HepG2 (cell line): ENCODE measurements at places on chromosomes 16 and 17. TPM values are rescaled to one million over a fixed set of nuclear protein-coding genes. Genes with fewer than 3 reads are reported as not detected.

DNA sequence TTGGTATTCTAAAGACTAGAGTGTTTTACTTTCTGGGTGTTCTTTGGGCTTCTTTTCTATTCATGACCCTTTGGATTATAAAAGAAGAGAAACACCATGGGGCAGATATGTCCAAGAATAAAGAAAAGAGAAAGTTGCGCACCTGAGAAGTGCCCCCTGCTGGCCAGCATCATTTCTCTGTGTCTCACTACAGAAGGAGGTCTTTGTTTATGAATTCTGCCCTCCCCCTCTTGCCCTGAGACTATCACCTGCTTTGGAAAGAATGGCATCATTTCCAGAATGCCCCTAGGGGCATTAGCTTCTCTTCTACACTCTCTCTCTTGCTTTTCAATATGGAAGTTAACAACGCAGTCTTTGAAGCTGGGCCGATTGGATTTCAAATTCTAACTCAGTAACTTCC lies 45.0 kb downstream of the CDH13 start:
- H3K4me1 ChIP-seq = no peaks in the 10 kb centered on the region
- H3K27me3 ChIP-seq = no peaks in the 10 kb centered on the region
- no peak overlapping the region for H3K27ac ChIP-seq
- no peak for DNase-seq
- no peaks in the 10 kb centered on the region for H3K36me3 ChIP-seq
- H3K4me3 ChIP-seq = no peak overlapping the region

MYH11 gene
- total RNA-seq = not detected in 2 replicates

GRCh38 chr16:51461255-51461654 lies 310.2 kb upstream of the SALL1 start:
- no peaks in the 10 kb centered on the region for H3K4me1 ChIP-seq
- no peak overlapping the region for H3K4me3 ChIP-seq
- H3K27ac ChIP-seq = no peak overlapping the region
- H3K27me3 ChIP-seq = no peaks in the 10 kb centered on the region; the same call in 2 of the 3 replicates
- no peak for DNase-seq

TLCD3B gene
- not detected in 2 replicates for total RNA-seq

GRCh38 chr17:44738214-44738906 lies 20.4 kb upstream of the ADAM11 start:
- no peak overlapping the region for H3K27ac ChIP-seq
- H3K36me3 ChIP-seq = peaks cover 20% of the 10 kb centered on the region
- DNase-seq = no peak
- no peak overlapping the region for H3K4me3 ChIP-seq
- H3K27me3 ChIP-seq = no peaks in the 10 kb centered on the region

MYLK3 gene
- 0.13 and 0.18 TPM in 2 replicates for total RNA-seq

- no peak for DNase-seq
- no peaks in the 10 kb centered on the region for H3K4me1 ChIP-seq
- no peaks in the 10 kb centered on the region; the same call in 1 of the 2 replicates for H3K27me3 ChIP-seq
- no peak overlapping the region for H3K27ac ChIP-seq
- no peak overlapping the region for H3K4me3 ChIP-seq
- no peaks in the 10 kb centered on the region for H3K36me3 ChIP-seq
These were observed 21.9 kb downstream of the GSG1L start for GRCh38 chr16:28041615-28042014.

GRCh38 chr17:69640073-69640472 lies 225.6 kb downstream of the MAP2K6 start:
- no peak for DNase-seq
- H3K4me1 ChIP-seq = no peaks in the 10 kb centered on the region
- H3K27ac ChIP-seq = no peak overlapping the region
- H3K36me3 ChIP-seq = no peaks in the 10 kb centered on the region
- no peak overlapping the region for H3K4me3 ChIP-seq
- H3K27me3 ChIP-seq = no peaks in the 10 kb centered on the region

GRCh38 chr17:76237859-76238313 lies 2.4 kb downstream of the RNF157 start:
- no peak overlapping the region for H3K27ac ChIP-seq
- H3K27me3 ChIP-seq = peaks cover 36% of the 10 kb centered on the region
- no peak overlapping the region for H3K4me3 ChIP-seq

GRAPL gene
- not detected in 2 replicates for total RNA-seq

DNA sequence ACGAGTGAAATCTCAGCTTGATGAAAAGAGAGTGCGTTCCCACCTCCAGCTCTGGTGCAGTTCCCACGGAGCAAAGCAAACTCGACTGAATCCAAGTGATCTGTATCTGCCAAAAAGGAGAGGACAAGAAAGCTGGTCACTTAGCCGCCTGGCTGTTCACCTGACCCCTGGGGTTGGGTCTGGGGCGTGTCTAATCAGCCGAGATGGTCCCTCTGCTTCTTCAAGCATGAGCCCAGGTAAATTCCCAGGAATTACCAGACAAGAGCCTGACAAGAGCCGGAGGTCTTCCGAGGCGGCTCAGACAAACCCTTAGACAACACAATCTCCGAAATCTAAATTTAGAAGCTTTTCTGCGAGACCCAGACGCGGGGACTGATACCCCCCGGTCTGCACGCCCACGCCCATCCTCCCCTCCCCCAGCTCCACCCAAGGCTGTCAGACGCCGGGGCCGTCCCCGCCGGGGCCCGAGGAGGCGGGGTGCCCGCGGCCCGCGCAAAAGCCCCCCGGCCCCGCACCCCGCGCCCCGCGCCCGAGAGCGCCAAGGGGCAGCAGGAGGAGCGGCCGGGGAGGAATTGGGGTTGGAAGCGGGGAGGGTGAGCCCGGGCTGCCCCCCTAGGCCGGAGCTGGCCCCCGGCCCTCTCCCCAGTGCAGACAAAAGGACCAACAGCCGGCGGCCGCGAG lies 674 bp downstream of the ZNF821 start:
- DNase-seq = no peak
- H3K36me3 ChIP-seq = 0 out of 2 replicates have a peak, but pooled peaks cover 1% of the 10 kb centered on the region
- H3K27ac ChIP-seq = peak overlapping the region; percentile 73
- H3K4me3 ChIP-seq = peak overlapping the region; percentile 95

- no peak for DNase-seq
- no peak overlapping the region for H3K27ac ChIP-seq
- H3K27me3 ChIP-seq = peaks cover 3% of the 10 kb centered on the region; the same call in 1 of the 3 replicates
These were observed 618 bp downstream of the CCDC78 start for GRCh38 chr16:725463-726187.

- no peaks in the 10 kb centered on the region for H3K36me3 ChIP-seq
- no peak overlapping the region for H3K27ac ChIP-seq
- H3K27me3 ChIP-seq = no peaks in the 10 kb centered on the region
- peaks cover 21% of the 10 kb centered on the region for H3K4me1 ChIP-seq
- H3K4me3 ChIP-seq = no peak overlapping the region
- no peak for DNase-seq
These were observed 50.4 kb downstream of the SNX29 start for GRCh38 chr16:12026741-12027490.

- peaks cover 7% of the 10 kb centered on the region; the same call in 1 of the 2 replicates for H3K4me1 ChIP-seq
- H3K27me3 ChIP-seq = no peaks in the 10 kb centered on the region
- H3K27ac ChIP-seq = no peak overlapping the region
- no peak overlapping the region for H3K4me3 ChIP-seq
These were observed 29.0 kb upstream of the KPNB1 start for GRCh38 chr17:47620503-47621245.

GRCh38 chr16:47320546-47321310 lies 140.1 kb downstream of the ITFG1 start:
- no peaks in the 10 kb centered on the region; the same call in 1 of the 2 replicates for H3K36me3 ChIP-seq
- H3K27me3 ChIP-seq = no peaks in the 10 kb centered on the region
- H3K4me1 ChIP-seq = no peaks in the 10 kb centered on the region
- H3K4me3 ChIP-seq = no peak overlapping the region

DNA sequence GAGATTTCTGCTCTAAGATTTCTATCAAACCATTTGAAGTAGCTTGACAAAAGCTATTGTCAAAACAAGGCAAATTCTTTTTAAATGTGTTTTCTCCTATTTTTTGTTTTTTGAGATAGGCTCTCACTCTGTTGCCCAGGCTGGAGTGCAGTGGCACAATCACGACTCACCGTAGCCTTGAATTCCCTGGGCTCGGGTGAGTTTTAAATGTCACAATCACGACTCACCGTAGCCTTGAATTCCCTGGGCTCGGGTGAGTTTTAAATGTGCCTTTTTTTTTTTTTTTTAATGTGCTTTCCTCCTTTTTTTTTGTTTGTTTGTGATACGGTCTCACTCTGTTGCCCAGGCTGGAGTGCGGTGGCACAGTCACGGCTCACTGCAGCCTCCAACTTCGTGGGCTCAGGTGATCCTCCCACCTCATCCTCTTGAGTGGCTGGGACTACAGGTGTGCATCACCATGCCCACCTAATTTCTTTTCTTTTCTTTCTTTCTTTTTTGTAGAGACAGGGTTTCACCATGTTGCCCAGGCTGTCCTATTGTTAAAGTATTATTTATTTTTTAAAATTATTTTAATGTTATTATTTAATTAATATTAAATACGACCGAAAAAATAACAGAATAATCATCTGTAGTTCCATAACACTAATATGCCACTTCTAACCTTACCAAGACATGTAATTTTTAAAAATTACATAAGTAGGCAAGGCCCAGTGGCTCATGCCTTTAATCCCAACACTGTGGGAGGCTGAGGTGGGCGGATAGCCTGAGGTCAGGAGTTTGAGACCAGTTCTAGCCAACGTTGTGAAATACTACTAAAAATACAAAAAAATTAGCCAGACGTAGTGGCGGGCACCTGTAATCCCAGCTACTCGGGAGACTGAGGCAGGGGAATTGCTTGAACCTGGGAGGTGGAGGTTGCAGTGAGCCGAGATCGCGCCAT lies 69.7 kb upstream of the FA2H start:
- H3K27ac ChIP-seq = no peak overlapping the region
- H3K4me3 ChIP-seq = no peak overlapping the region
- H3K27me3 ChIP-seq = peaks cover 18% of the 10 kb centered on the region; the same call in 2 of the 3 replicates
- no peaks in the 10 kb centered on the region for H3K36me3 ChIP-seq
- peaks cover 12% of the 10 kb centered on the region for H3K4me1 ChIP-seq

FNDC8 gene
- total RNA-seq = not detected in 2 replicates

- H3K4me1 ChIP-seq = no peaks in the 10 kb centered on the region
- H3K27me3 ChIP-seq = peaks cover 2% of the 10 kb centered on the region; the same call in 1 of the 2 replicates
- DNase-seq = no peak
These were observed 64.7 kb downstream of the ABCC12 start for GRCh38 chr16:48091117-48091516.

DNA sequence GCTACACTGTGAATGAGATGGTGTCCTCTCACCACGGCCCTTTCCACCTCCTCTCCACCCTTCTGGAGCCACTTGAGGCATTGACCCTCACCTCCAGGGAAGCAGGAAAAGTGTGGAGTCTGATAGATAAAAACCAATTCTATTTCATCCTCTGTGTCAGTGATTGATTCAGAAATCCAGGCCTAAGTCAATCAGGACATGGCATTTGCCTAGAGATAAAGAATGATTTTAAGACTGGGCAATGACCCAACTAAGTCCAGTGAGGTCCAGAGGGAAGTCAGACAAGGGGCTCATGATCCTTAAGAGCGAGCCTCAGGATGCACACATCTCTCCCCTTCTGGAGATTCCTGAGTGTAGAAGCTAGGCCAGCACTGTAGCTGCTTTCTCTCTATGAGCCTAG lies 41.1 kb upstream of the TNRC6A start:
- no peak overlapping the region for H3K4me3 ChIP-seq
- peaks cover 41% of the 10 kb centered on the region for H3K4me1 ChIP-seq
- DNase-seq = no peak
- H3K27me3 ChIP-seq = no peaks in the 10 kb centered on the region

DNA sequence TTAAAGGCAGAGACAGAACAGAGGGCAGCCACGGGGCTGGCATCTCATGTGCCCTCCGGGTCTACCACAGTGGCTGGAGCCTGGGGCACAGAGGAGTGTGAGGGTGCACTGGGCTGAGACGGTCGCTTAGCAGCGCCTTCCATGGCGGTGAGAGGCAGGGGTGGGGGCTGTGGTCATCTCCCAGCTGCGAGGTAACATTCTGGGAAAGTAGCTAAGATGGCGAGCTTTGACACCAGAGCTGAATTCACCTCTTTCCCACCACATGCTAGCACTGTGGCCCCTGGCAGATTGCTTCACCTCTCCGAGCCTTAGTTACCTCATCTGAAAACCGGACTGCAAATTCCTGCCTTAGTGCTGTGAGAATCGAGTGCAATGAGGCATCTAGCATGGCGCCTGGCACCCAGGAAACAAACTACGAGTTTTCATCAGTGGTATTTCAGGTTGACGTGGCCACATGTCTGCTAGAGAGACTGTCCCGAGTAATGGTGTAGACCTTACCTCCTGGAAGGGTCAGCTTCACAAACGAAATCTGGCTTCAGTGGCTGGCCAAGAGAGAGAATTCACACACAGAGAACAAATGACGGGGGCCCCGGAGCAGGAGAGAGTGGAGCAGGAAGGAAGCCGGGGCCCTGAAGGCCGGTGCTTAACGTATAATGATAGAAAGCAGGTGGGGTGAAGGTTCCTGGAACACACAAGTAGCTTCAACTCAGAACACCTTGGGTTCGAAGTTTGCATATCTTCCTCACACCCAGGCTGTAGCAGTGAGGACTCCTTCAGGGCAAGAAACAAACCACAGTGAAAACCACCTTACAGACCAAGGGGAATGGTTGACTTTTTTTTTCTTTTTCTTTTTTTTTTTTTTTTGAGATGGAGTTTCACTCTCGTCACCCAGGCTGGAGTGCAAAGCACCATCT lies 63.9 kb upstream of the RPH3AL start:
- no peaks in the 10 kb centered on the region for H3K27me3 ChIP-seq
- H3K27ac ChIP-seq = no peak overlapping the region
- peaks cover 45% of the 10 kb centered on the region for H3K4me1 ChIP-seq
- H3K36me3 ChIP-seq = no peaks in the 10 kb centered on the region
- DNase-seq = no peak

CRHR1 gene
- total RNA-seq = not detected in 2 replicates

- peaks cover 33% of the 10 kb centered on the region for H3K4me1 ChIP-seq
- DNase-seq = no peak
- H3K27ac ChIP-seq = peak overlapping the region; percentile 37
- H3K4me3 ChIP-seq = no peak overlapping the region
- H3K27me3 ChIP-seq = no peaks in the 10 kb centered on the region
- peaks cover 2% of the 10 kb centered on the region for H3K36me3 ChIP-seq
These were observed 103.2 kb upstream of the SMURF2 start for GRCh38 chr17:64765191-64765889.

- H3K4me1 ChIP-seq = peaks cover 55% of the 10 kb centered on the region
- H3K36me3 ChIP-seq = no peaks in the 10 kb centered on the region
- DNase-seq = no peak
- peaks cover 2% of the 10 kb centered on the region for H3K27me3 ChIP-seq
These were observed 9.3 kb downstream of the DPEP2 start for GRCh38 chr16:67990018-67990386.

KRTAP17-1 gene
- not detected in 2 replicates for total RNA-seq

HSPB9 gene
- total RNA-seq = 0.13 and 0.24 TPM in 2 replicates

DNA sequence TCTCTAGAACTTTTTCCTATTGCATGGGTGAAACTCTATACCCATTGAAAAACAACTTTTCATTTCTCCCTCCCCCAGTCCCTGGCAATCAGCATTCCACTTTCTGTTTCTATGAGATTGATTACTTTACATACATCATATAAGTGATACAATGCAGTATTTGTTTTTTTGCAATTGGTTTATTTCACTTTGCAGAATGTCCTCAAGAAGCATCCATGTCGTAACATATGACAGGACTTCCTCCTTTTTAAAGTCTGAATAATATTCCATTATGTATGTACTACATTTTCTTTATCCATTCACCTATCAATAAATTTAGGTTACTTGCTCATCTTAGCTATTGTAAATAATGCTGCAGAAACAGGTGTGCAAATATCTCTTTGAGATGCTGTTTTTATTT lies 8.8 kb downstream of the IL21R start:
- H3K27me3 ChIP-seq = peaks cover 15% of the 10 kb centered on the region; the same call in 2 of the 3 replicates
- no peak for DNase-seq
- no peaks in the 10 kb centered on the region for H3K36me3 ChIP-seq
- no peak overlapping the region for H3K27ac ChIP-seq
- no peak overlapping the region for H3K4me3 ChIP-seq

TSPOAP1 gene
- not detected in 2 replicates for total RNA-seq

GRCh38 chr16:51355875-51356274 lies 204.8 kb upstream of the SALL1 start:
- H3K36me3 ChIP-seq = no peaks in the 10 kb centered on the region
- H3K27me3 ChIP-seq = no peaks in the 10 kb centered on the region
- no peak overlapping the region for H3K27ac ChIP-seq
